ENCODE measurements at places on chromosomes 16 and 17.

GRCh38 chr16:6861815-6862477 lies 470.7 kb upstream of the RBFOX1 start:
- DNase-seq: no peak

DNA sequence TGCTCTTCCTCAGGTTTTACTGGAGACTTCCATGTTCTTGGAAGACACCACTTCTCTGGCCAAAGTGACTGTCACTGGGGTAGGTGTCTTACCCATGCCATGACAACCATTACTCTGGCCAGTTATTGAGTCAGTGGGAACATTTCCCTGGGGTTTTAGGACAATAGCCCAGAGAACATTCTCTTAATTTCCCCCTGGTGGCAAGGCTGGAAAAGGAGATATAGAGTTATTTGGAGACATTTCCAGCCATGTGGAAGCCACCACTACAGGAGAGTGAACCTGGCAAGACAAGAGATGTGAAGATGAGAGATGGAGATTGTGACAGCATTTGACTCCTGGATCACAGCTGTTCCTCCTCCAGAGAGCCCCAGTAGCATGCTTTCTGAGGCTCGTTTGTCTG lies 106.2 kb downstream of the CDK5R1 start:
- DNase-seq: no peak

DNA sequence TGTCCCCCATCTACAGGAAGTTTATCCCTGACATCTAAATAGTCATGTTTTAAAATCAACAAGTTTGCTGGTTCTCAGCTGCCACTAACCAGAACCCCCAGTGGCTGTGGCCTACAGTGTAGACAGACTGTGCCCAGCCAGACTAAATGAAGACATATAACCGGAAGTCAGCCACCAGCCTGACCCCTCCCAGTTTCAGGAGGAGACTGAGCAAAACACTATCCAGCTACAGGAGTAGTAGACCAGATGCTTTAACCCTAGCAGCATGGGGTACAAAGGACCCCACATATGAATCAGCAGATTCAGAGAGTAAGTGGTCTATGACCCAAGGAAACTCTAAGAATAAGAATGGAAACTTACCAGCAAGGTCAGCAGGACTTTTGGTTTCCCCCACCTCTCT lies 83.4 kb downstream of the HIC1 start:
- DNase-seq: no peak

DNA sequence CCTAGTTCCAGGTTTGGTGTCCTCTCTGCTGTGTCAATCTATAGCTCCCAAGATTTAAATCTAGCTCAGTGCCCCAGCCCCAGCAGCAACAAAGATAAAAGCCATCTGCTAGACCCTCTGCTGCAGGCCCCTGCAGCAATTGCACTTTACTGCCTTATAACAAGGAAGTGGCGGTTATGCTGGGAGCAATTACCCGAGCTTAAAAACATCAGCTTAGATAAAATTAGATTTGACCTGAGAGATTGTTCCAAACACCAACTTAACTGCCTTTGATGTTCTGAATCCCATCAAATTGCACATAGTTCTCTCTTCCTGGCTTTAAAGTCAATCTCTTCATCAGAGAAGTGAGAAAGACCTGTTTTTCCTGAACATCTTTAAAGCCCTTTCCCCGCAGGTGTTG lies 62.4 kb upstream of the SHISA6 start:
- DNase-seq: no peak

DNA sequence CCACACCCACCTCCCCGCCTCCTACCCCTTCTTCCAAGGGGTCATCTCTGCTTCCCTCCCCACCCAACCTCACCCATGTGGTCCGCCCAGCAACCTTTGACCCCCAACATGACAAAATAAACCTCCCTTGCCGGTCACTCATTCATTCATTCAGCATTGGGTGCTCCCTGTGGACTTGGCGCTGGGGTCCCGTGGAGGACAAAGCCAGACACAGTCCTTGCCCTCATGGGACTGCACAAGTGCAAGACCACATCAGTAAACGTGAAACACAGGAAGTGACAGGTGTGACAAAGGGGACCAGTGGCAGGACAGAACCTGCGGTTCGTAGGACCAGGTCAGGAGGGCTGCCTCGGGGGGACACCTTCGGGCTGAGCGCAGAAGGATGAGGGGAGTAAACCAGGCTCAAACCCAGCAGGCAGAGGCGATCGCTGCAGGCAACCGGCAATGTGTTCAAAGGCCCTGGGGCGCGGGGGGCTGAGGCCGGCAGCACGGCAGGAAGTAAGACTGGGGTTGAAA lies 185.4 kb downstream of the SEC14L1 start:
- DNase-seq: no peak

DNA sequence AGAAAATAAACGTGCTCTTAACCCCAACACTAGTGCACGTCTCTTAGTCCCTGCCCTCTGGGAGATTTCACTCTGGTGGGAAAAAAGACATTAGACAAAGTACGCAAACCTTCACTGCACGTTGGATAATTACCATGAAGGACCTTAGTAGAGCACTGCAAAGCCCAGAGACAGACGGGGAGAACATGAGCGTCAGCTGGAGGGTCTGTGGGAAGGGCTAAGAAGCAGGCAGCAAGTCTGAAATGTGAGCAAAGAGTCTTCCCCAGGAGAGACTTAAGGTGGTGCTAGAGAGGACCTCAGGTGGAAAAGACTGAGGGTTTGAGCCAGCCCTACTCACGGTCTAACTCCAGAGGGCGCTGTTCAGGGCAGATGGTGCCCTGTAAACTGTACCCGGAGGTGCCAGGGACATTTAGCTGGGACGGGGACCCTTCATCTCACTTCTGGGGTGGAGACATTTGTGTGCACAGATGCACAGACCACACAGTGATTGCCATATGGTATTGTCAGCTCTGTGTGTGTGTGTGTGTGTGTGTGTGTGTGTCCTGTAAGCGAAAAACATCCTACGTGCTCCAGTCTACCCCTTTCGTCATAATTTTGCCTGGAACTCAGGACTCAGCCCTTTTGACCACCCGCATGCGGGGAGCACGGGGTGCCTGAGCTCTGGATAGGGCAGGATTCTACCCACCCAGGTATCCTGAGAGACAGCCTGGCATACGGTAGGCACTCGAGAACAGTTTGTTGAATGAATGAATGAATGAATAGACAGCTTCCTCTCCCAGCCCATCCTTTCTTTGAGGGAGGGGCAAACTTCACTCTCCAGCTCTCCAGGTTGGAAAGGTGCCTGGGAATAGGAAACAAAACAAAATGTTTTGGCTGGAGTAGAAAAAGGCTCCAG lies 10.1 kb upstream of the STAC2 start:
- peak; percentile 49 for DNase-seq

DNA sequence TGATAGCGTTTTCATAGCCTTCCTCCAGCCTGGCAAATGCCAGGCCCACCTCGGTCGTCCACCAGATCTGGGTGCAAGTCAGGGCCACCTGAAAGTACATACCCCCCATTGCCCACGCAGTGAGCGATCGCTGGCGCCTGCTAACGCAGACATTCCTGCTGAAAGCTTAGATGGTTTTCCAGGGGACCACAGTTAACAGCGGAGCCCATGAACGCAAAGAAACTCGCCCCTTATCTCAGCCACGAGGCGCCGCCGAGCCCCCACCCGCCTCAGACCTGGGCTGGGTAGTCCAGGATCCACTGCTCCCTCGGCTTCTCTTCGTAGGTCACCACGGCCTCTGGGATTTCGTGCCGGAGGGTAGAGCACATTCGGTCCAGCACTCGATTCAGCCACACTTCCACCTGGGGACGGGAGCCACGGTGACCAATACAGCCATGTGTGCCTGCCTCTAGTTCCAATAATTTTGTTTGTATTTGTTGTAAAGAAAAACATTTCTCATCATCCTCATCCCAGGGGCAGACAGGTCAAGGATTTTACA lies 74.5 kb downstream of the DNAH17 start:
- DNase-seq: no peak

Data from left renal cortex interstitium (tissue), 4 donors.